Astrocyte (in vitro differentiated cells and primary cell): ENCODE measurements at places on chromosomes 5 and 9.

- DNase-seq = no peak
Observed at GRCh38 chr9:123772374-123772773, 157.6 kb downstream of the DENND1A start.

DNA sequence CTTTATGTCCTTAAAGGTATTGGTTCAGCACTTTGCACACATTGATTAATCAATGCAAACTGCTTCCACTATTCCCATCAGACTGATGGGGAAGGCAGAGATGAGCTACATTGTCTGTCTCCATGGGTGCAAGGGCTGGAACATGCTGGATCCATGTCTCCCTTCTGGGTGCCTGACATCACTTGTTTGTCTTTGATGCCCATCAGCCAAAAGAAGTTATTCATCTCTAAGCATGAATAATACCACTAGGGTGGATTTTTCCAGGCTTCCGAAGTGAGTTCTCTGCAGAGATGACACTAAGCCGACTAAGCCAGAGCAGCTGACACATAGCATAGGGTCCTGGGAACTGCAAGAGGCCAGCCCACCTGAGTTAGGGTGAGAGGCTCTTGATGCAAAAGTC is 8.7 kb downstream of the FGF1 start:
- no peak for DNase-seq

DNA sequence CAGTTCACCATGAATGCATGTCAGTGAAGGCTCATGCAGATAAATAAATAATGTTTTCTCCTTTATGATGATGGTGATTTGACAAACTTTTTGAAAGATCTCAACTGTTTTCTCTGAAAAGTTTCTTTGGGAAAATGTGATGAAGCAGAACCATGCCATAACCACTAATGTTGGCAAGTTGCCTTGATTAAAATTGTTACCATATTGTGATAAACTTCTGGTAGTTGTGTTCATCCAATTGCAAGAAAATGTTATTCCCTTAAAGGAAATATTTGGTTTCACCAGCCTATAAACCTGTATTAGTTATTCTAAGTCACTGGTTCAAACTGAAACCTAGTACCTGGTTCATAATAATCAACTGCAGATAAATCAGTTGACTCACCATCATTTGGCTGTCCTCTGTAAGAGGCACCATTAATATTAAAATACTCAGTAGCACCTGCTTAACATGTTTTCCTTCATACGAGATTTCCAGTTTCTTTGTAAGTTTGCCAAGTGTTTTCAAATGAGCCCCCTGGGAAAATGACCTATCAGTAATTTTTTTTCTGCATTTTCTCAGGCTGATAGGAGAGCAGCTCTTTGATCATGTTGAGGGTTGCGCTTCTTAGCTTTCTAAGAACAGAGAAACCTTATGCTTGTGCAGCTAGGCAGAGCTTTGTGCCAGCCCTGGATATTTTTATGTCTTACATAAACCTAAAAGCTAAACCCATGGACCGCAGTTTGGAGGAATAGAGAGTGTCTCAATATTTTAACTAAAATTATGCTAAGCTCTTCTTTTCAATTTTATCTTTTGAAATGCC is 88.0 kb downstream of the LURAP1L start:
- DNase-seq = no peak

DNA sequence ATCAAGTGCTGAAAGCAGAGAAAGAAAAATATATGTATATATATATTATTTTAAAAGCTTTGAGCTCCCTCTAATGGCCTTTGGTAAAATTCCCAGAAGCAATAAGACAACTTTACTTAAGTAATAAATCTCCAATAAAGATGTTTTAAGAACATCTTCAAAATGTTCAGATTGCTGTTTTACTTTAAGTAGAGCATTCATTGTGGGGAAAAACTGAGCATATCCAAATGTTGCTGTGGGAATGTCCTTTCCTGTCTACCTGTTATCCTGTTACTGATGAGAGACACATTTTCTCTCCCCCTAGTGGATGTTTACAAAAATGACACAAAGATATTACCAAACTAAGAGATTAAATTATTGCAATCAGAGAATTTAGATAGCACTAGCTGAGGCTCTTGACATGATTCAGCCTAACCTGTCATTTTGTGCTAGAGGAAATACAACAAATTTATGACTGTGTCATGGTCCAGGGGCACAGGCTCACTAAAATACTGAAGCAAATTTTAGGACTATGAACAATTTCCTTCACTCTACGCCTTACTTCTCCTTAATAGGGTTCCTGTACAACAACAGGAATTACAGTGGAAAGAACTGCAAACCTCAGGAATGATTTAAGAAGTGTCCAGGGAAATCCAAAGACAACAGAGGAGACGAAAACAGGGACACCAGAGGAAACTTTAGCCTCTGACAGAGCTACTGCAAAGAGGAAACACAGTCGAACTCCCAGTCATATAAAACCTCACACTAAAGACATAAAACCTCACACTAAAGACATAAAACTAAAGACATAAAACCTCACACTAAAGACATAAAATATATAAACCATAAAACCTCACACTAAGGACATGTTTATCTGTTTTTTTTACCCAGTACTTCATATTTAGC is 24.3 kb upstream of the PRRC1 start:
- DNase-seq = peak; percentile 44

GRCh38 chr9:9112001-9112720 is 1312.6 kb upstream of the DMAC1 start:
- no peak for DNase-seq

DNA sequence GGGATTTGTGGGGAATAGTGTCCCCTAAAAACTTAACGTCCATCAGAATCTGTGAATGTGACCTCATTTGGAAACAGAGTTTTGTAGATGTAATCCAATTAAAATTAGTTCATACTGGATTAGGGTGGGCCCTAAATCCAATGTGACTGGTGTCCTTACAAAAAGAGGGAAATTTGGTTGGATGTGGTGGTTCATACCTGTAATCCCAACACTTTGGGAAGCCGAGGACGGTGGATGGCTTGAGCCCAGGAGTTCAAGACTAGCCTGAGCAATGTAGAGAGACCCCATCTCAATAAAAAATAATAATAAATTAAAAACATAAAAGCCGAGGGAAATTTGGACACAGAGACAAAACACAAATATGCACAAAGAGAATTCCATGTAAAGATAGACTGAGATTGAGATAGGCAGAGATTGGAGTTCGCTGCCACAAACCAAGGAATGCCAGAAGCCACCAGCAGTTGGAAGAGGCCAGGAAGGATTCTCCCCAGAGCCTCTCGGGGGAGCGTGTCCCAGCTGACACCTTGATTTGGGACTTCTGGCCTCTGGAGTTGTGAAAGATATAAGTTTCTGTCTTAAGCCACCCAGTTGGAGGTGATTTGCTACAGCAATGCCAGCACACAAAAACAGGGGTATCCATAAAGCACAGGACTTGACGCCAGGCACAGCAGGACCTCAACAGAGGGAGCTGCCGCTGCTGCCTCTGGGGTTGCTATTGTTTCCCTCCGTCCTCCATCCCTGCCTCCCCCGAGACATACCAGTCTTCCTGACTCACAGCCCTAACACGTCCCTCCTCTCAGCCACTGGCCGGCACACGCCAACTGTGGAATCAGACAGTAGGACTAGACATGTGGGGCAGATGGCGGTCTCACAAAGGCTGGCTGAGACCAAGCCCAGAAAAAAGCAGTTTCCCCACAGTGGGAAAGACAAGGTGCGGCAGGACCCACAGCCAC is 73.8 kb upstream of the IL17B start:
- peak; percentile 97 for DNase-seq

DNA sequence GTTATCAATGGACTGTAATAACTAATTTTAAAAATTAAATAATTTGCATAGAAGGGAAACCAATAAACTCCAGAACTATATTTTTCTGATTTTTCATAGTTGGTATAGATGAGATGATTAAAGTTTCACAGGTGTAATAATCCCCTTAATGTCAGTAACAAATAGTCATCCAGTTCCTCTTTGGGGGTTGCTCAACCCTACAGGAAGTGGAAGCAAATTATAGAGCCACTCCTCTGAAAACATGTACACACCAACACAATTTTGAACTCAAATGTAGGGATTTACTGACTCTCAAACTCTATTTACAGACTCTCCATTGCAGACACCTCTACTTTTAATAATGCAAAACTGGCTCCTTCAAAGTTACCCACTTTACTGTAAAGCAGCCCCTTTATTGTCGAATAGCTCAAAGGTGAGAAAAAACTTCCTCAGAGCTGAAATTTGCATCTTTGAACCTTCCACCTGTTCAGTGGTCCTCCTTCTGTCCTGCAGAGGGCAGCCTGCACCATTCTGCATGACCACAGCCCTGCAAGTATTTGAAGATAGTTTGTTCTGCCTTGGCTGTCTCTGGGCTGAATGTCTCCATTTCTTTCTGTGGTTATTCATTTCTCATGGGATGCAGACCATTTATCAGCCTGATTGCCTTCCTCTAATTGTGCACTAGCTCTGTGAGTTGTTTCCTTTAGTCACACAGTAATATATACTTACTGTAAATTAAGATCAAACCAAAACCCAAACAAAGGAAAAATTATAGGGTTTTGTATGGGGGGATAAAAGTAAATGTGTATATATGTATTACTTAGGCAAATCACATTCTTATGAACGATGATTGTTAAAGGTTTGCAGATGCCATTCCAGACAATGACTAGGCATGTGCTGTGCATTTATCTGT is 383.2 kb upstream of the SGCD start:
- DNase-seq = peak; percentile 48

DNA sequence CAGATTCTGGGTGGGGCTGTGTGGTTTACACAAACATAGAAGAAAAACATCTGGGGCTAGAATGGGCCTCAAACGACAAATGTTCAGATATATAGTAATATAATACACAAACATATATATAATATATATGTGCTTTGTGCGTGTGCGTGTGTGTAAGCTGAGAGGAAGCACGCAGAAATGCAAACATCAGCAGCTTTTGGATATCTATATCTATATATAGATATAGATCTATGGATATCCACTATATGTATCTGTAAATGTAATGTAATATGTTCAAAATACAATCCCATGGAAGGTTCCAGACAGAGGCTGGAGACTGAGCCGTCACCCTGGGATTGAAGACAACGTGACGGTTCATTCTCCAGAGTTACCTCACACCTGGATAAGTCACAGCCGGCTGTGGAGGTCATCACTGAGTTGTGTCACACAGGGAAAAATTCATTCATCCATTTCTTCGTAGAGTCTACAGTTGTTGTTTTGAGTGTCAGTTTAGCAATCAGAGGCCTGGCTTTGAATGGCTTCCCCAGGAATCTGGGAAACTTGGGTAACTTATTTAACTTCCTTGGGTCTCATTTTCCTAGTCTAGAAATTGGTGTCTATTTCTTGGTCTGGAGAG is 123.0 kb upstream of the CPEB4 start:
- no peak for DNase-seq

- DNase-seq = peak; percentile 74
Observed at GRCh38 chr5:154176181-154176580, 14.4 kb upstream of the GALNT10 start.

DNA sequence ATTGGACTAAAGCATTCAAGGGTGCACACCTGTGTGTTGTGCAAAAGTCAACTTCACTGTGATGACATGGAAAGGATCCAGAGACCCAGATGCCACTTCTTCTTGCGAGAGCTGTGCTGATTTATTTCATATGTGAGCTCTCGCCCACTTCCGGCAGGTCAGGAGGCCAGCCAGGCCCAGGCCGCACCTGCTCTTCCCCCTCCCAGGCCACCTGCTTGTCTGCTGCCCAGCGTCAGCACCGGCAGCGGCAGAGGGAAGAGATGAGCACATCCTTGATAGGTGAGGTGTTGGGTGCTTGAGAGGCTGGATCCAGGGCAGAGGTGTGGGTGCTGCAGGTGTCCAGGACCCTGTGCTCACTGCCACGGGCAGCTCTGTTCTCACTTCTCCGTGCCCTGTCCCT is 242.9 kb downstream of the FANCC start:
- DNase-seq = no peak

DNA sequence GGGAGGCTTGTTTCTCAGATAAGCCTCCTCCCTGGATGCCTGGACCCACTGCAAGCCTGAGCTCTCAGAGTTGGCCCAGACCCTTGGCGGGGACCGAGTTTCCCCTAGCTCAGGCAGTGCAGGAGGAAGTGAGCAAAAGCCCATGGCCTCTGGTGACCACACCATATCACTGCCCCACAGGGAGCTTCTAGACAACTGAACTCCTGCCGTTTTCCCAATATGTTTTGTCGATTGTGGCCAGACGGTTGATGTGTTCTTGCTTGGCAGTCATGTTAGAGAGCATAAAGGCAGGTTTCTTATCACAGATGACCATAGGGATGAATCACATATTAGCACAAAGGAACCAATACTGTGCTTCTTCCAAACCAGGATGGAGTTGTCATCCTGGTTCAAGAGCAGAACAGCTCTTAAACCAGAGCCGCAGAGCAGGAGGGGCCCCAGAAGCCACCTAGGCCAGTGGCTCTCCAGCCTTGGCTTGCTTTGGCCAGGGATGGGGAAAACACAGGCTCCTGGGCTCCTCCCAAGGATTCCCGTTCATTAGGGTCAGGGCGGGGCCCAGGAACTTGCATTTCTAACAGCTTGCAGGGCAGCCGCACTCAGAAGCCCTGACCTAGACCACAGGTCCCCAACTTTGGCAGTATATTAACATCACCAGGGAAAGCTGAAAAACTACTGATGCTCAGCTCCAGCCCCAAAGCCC is 113.1 kb upstream of the TBC1D2 start:
- DNase-seq = peak; percentile 45

GRCh38 chr5:83406906-83407305 is 64.6 kb upstream of the VCAN start:
- DNase-seq = no peak

DNA sequence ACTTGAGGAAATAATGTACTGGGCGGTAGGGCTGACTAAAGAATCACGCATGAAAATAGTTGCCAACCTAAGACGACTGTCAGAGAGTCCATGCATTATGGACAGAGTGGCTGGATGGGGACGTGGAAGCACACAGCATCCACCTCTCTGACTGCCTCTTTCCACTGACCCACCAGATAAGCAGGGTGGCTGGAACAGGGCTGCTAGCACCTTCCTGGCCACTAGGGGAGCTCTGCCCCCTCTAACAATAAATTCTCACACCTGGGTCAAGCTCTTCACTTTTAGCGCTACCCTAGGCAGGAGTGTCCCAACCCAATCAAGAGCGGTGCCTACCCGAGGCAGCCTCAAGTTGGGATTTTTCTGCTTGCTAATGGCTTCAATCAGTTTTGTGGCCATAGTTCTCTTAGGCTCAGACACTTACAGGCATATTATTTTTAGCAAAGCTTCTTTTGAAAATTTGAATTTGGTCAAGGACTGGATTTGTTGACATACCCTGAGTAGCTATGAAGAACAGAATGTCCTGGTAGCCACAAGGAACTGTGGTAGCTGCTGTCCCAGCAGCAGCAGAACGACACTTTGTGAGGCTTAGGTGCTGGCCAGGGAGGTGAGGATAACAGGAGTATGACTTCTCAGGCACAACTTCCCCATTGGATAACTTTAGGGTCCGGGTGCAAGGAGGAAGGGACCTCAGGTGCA is 6.9 kb upstream of the TPM2 start:
- DNase-seq = no peak

DNA sequence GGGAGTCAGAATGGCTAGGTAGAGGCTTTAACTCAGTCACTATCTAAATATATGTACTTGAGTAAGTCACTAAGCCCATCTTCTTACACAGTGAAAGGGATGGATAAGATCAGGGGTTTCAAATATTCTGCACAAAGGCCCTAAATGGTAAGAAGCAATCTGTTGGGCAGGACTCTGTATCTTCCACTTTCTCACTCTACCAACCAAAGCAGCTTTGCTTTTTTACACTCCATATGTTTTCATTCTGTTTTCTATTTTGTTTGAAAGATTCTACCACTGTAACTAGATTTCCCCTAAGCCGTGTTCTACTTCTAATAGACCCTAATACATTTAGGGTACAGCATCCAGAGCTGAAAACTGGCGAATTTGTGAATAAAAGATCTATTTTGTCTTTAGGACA is 477.5 kb upstream of the NMUR2 start:
- no peak for DNase-seq

- DNase-seq = no peak
Observed at GRCh38 chr5:173138707-173139106, 5.6 kb upstream of the BNIP1 start.
